ENCODE measurements at places on chromosomes 13 and 19.

DNA sequence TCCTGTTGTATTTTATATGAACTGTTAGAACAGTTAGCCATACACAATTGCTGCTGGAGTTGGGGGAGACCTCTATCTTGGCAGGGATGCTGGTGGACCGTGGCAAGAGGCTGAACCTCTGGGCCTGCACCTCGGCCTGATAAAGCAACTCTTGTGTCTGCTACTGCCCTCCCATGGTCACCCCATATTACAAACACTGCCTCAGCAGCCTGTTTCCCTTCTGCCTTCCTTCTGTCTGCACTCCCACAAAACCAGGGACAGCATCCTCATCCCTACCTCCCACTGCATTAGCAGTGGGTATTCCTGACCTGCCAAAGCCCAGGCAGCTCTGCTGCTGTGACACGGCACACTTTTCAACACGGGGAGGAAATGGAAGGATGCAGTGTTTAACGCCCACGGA lies 456.4 kb downstream of the FGF14 start:
- no peak for DNase-seq

GRCh38 chr19:56174550-56174949 lies 1.3 kb upstream of the GALP start:
- DNase-seq = no peak

DNA sequence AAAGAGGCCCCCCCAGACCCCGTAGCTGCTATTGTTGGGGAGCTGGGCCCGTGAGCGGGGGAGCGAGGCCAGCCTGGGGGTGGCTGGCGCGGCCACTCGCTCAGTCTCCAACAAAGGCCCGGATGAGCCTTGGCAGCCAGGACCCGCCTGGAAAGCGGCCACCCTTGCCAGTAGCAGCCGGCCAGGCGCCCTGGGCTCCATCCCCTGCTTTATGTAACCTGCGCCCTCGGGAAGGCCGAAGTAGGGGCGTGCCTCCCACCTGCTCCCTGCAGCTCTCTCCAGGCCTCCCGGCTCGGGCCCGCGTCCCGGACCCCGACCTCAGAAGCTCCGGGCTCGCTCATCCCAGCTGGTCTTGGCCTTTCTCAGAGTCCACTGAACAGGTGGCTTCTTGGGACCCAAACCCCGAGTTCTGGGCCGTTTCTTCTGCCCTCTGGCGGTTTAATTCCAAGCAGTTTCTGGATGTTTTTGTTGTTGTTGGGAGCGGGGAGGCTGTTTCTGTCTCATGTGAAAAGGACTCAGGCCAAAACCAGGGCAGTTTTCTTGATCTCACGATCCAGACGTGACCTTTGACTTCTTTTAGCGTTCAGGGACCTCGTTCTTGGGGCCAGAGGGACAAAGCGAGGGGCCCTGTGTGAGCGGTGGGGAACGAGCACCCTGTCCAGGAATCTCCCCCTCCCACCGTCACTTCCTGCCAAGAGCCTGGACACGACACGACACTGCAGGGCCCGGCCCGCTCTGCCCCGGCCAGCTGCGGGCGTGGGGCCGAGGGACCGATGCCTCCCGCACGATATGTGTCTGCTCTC lies 1.2 kb downstream of the CDC34 start:
- no peak for DNase-seq

- DNase-seq = no peak
Observed at GRCh38 chr13:48431987-48432615, 19.2 kb upstream of the LPAR6 start.

DNA sequence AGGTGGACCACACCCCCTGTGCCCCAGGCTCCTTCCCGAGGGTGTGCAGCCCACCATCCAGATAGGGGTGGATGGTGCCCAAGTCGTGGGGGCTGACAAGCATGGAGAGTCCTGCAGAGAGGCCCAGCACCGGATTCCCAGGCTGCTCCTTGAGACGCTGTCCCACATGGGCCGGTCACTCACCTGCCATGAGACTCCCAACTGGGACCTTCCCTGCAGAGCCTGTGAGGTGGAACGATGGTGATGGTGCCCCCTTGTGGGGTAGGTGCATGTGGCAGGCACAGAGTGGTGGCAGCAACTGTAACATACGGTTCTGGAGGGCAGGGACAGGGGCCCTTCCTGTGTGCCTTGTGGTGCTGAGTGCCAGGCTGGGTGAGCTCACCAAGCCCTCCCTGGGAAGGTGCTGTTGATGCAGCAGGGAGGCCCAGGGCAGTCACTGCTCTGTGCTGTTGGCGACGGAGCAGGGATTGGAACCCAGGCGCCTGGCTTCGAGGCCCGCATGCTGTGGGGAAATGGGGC lies 33.1 kb downstream of the PPP1R37 start:
- no peak for DNase-seq

DNA sequence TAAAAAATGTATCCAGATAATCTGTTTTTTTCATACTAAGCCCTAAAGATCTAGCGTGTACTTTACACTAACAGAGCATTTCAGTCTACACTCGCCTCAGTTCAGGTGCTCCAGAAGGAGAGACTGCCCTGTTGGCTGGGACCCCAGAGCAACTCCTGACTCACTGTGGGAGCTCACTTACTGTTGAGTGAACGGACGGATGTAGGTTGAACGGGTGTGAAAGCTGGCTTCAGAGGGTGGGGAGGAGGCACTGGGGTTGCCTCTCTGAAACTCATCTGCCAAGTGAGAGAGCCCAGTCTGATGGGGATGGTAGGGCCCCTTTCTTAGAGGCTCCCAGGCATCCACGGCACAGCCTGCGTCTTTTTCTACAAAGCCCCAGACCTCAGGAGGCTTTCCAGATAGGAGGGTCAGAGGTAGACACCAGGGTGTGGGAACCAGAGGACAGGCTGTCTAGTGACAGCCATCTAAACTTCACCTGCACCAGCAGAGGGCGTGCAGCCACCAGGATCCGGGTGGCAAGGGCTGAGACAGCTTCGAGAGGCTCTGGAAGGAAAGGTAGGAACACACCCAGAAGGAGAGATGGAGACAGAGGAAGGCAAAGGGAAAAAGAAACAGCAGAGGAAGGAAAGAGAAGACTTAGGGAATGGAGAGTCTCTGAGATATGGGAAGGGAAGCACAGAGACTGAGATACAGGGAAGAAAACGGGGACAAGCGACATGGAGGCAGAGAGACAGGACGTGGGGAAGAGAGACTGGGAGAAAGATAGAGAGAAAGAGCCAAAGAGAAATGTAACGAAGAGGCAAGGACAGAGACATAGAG lies 3.7 kb downstream of the KASH5 start:
- DNase-seq = peak; percentile 61

DNA sequence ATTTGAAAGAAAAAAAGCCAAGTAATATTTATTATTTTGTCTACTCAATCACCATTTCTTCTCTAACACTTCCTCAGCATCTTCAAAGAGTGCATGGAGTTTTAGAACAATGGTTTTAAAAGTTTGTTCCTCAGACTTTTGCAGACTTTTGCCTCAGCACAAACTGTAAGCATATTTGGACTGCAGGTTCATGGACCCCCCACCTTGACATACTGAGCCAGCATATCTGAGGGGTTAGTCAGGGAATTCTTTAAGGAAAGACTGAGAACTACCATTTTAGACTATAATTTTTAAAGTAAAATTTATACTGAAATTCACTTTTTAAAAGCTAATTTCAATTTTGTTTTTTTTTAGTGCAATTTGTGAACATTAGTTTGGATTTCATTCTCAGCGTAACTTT lies 1676.8 kb upstream of the PCDH20 start:
- DNase-seq = no peak

DNA sequence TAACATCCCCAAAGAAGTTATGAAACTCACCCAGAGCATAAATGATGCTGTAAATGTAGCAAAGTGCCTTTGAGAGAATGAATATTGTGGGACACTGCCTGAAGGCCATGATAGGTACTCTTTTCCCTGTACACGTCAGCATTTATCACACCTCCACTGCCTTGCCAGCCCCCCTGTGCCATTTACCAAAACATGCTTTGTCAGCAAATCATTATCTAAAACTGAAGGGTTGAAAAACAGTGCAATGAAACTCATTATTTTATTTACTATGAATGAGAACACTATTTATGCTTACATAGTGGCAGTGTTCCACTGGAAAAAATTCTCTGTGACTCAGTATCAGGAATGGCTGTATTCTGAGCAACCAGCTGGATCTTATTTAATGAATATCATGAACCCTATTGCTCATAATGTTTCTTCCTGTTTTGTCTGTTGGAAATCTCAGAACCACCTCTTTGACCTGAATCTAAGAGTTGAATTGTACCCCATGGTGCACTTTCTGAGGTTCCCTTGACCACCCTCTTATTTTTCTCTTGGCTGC lies 564.1 kb downstream of the DCT start:
- DNase-seq = no peak

DNA sequence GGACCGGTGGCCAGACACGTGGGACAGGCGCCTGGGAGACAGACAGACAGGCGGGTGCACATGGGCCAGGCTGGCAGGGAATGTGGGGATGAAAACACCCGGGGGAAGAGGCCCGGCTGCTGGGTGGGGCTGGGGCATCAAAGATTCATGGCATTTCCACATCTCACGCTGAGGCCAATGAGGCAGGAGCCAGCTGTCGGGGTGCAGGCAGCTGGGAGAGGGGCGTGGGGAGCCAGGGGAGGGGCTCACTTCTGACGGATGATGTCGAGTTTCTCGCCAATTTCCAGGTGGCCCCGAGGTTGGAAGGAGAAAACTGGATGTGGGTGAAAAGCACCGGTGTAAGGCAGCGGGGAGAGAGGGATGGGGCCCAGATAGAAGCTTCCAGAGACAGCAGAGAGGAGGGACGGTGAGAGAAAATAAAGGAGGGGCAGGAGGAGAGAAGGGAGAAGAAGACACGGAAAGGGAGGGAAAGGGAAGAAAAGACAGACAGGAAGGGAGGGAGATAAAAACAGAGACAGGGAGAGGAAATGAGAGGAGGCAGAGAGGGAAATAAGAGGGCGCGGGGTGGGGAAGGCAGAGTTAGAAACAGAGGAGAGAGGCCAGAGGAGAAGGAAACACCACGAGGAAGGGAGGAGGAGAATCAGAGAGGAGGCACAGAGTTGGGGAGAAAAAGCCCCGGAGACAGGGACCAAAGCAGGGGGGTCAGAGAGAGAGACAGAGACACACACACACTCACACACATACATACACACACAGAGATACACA lies 8.0 kb upstream of the CCER2 start:
- DNase-seq = no peak

DNA sequence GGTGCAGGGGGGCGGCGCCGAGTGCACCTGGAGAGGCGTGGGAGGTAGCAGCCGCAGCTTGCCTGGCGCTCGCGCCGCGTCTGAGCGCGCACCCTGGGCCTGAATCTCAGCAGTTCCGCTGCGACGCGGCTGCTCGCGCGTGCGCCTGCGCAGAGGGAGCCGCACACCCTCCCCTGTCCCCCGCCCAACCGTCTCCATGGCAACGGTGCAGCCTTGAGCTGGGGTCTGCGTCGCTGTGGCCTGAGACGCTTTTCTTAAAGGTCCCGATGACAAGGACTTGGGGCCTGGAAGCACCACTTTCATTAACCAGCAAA lies at the start of gene PNMA8B:
PNMA8B (minus strand) TSS at position 82 of the 314 bp plus-strand sequence. CDS start 402 bp downstream, outside the sequence.
- no peak for DNase-seq

DNA sequence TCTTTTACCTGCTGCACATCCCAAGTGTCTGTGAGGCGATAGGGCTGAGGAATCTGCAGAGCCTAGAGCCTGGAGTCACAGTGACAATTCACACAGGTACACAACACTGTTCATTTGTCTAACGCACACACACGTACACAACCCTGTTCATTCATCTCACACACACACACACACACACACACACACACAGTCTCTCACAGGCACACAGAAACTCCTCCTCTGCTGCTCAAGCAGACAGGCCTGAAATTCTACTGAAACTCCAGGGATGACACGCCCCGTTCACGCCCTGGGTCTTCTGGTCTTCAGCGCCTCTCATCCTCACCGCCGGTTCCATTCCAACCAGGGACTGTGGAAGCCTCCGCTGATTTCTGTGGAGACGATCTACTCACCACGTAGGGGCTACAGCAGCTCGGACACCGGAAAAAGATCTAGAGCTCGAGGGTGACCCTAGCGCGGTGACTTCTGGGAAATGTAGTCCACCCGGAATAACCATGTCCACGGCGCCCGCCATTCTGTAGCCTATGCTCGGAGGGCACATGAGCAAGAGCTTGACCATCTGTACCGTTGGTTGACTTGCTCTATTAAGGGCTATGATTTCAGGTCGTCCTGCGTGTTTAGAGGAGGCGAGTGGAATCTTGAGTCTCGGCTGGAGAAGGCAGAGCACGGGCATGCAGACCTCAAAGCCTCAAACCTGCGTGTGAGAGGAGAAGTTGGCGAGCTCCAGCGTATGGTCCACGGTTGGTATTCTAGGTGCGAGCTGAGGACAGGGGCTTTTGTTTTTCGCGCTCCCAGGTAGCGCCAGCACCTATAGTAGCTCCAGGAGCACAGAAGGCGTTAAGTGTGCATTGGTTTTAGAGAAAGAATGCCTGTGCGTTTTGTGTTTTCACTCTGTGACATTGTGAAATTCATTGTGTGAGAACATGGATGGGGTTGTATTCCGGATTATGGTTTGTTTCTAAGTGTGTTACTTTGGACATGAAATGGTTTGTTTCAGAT lies 33.4 kb downstream of the ZNF45 start:
- DNase-seq = no peak

GRCh38 chr19:6648141-6648715 lies 21.7 kb downstream of the TNFSF14 start:
- DNase-seq = no peak

DNA sequence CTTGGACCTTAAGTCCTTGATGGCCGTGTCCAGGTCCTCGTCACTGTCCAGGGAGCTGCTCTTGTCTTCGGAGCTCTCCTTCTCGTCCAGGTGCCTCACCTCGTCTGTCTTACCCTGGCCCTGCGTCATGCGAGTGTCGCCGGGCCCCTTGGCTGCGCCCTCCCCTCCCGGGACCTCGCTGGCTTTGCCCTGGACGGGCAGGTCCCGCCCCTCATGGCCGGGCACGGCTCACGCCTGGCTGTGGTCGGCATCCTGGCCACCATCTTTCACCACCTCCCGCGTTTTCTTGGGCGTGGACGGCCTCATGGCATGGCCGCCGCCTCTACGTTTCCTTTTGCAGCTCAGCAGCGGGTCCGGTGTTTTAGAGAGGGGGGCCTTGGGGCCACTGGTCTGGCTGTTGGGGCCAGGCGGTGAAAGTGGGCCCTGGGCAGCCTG lies 14.8 kb downstream of the RB1 start:
- no peak for DNase-seq

- no peak for DNase-seq
Observed at GRCh38 chr13:73879346-73880015, 254.7 kb downstream of the KLF12 start.

DNA sequence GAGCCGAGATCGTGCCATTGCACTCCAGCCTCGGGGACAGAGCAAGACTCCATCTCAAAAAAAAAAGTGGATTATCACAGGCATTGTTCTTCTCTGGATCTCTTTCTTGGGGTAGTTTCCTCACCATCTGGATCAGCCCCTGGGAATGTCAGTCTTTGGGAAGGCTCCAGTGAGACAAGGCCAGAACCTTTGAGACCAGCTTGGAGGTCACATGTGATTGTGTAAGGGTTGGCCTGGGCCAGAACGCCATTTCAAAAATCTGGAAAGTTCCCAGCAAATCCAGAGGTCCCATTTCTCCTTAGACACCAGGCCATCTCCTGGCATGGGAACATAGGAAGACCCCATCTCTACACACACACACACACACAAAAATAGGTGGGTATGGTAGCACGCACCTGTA lies 14.2 kb upstream of the ANGPTL8 start:
- no peak for DNase-seq

Data from SHP77 treated with DMSO at 0.1 percent for 48 hours (cell line).